ENCODE measurements at places on chromosomes 11 and 22. TPM values are rescaled to one million over a fixed set of nuclear protein-coding genes. Genes with fewer than 3 reads are reported as not detected.

MS4A4A gene
- not detected for total RNA-seq

NXPE1 gene
- not detected for total RNA-seq

RIC3 gene
- 23.4 TPM for total RNA-seq

OR5T2 gene
- not detected for total RNA-seq

B4GALNT4 gene
- total RNA-seq: 277 TPM

GRIK4 gene
- total RNA-seq: not detected

C11orf91 gene
- 0.69 TPM for total RNA-seq

AMOTL1 gene
- total RNA-seq: 44.8 TPM

LARGE1 gene
- 195 TPM for total RNA-seq

DNA sequence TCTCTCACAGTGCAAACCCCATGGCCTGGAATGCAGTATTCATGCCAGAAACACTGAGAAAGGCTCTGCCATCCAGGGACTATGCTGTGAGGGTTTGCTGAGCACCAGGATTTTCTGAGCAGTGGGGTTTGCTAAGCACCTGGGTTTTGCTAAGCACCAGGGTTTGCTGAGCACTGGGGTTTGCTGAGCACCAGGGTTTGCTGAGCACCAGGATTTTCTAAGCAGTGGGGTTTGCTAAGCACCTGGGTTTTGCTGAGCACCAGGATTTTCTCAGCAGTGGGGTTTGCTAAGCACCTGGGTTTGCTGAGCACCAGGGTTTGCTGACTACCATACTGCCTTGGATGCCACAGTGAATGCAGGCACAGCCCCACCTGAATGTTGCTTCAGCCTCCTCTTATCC is 48.3 kb upstream of the SMIM38 start:
- H3K27ac ChIP-seq: no peak overlapping the region
- DNase-seq: no peak
- H3K4me1 ChIP-seq: peaks cover 7% of the 10 kb centered on the region
- peaks cover 11% of the 10 kb centered on the region for H3K27me3 ChIP-seq
- H3K4me3 ChIP-seq: no peak overlapping the region

DNA sequence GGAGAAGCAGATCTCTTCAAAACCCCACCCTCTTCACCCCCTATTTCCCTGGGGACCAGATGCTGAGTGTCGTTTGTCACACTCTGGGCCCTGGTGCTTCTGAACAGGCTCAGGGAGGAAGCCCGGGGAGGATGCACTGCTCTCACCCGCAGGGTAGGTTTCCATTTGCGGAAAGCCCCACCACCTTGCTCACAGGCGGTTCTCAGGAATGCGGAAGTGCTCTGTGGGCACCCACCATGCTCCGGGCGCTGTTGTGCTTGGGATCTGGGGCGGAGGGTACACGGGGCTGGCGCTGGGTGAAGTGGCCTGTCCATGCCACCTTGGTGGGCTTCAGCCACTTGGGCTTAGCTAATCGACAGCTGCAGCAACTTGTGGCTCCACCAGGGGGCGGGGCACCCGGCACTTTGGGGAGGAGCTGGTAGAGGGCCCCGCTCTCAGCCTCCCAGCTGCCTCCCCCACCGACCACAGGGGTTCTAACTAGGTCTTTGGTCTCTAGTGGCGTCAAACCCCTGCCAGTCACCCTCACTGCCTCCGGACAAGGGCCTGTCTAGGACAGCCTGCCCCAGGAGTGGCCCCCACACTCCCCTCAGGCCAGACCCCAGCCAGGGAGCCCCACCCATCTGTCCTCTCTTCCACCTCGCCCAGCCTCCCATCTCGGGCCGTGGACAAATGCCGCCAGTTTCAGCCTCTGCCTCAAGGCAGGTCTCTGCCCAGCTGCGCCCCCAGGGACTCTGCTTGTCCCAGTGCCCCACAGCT is 7.4 kb downstream of the NDUFV1 start:
- peaks cover 13% of the 10 kb centered on the region for H3K27me3 ChIP-seq
- peaks cover 3% of the 10 kb centered on the region for H3K36me3 ChIP-seq
- DNase-seq: peak; percentile 65
- H3K4me3 ChIP-seq: no peak overlapping the region
- H3K27ac ChIP-seq: peak overlapping the region; percentile 49

DNA sequence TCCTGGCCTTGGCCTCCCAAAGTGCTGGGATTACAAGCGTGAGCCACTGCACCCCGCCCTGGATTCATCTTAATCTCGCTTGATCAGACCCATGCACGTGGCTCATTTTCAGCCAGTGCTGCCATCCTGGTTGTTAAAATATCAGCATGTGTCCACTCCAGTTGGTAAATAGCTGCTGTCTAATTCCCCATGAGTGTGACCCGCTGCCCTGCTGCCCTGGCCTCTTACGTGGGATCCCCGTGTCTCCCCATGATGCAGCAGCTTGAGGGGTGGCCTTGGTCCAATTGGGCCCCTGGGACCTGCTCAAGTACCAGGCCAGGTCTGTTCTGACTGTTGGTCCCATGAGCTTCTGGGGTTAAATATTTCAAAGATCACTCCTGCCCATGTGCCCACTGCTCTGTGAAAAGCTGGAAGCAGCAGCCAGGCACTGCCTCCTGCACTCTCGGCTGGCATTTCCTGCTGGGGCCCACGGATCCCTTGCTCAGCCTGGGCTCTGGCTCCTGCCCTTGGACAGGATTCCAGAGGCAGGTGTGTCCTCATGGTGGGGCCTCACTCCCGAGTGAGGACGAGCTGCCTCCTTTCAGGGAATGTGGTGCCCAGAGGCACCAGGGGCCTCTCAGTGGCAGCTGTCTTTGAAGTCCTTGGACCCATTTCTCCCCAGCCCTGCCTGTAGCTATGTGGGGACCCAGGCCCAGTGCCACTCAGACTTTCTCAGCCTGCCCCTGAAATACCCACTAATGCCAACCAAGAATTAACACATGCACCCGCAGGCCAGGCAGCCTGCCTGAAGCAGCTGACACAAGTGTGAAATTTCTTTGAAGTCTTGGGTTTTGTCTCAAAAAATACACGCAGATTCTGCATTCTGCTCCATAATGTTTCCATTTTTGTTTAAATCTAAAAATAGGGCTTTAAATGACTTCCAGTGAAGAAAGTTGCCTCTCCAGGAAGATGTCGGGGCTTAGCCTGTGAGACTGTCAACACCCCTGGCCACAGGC is 38.1 kb upstream of the PRDM11 start:
- H3K27me3 ChIP-seq: peaks cover 40% of the 10 kb centered on the region
- H3K36me3 ChIP-seq: no peaks in the 10 kb centered on the region
- no peak overlapping the region for H3K27ac ChIP-seq
- no peak for DNase-seq
- no peaks in the 10 kb centered on the region for H3K4me1 ChIP-seq

- no peak for DNase-seq
- no peak overlapping the region for H3K4me3 ChIP-seq
- H3K4me1 ChIP-seq: no peaks in the 10 kb centered on the region
- no peak overlapping the region for H3K27ac ChIP-seq
- H3K27me3 ChIP-seq: peaks cover 36% of the 10 kb centered on the region
Measured at GRCh38 chr11:8177136-8177535, 8.3 kb upstream of the RIC3 start.

- H3K4me3 ChIP-seq: no peak overlapping the region
- H3K4me1 ChIP-seq: no peaks in the 10 kb centered on the region
- H3K27ac ChIP-seq: no peak overlapping the region
- no peaks in the 10 kb centered on the region for H3K36me3 ChIP-seq
Measured at GRCh38 chr11:85109141-85109540, 518.0 kb downstream of the DLG2 start.

DNA sequence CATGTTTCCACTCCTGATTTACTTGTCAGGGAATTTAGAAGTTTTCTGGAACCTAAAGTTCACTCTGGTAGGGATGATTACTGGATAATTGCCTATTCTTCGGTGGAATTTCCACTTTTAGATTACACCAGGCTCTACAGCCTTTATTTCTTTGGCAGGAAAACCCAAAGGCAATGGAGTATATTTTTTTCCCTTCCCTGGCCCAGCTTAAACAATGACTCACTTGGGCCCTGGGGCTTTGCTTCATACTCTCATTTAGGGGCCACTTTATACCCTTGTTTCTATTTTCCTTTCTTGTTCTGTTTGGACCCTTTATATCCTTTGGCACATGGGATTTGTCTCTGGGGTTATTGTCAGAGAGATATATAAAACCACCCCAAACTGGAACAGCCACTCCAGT is 114.7 kb downstream of the CSTPP1 start:
- no peak overlapping the region for H3K4me3 ChIP-seq
- no peaks in the 10 kb centered on the region for H3K27me3 ChIP-seq
- no peak overlapping the region for H3K27ac ChIP-seq
- no peak for DNase-seq

DNA sequence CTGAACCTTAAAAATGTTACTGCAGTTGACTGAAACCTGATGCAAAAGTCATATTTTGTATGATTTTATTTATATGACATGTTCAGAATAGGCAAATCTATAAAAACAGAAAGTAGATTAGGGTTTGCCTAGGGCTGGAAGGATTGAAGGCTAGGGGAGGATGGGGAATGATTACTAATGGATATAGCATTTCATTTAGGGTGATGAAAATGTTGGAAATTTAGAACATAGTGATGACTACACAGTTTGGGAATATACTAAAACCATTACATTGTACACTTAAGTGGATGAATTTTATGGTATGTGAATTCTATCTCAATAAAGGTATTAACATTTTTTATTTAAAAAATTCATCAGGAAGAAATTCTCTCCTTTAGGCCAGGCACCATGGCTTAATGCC is 22.9 kb upstream of the PAFAH1B2 start:
- H3K27ac ChIP-seq: no peak overlapping the region
- DNase-seq: no peak
- H3K4me3 ChIP-seq: no peak overlapping the region
- no peaks in the 10 kb centered on the region for H3K4me1 ChIP-seq
- no peaks in the 10 kb centered on the region for H3K36me3 ChIP-seq
- H3K27me3 ChIP-seq: peaks cover 7% of the 10 kb centered on the region

DNA sequence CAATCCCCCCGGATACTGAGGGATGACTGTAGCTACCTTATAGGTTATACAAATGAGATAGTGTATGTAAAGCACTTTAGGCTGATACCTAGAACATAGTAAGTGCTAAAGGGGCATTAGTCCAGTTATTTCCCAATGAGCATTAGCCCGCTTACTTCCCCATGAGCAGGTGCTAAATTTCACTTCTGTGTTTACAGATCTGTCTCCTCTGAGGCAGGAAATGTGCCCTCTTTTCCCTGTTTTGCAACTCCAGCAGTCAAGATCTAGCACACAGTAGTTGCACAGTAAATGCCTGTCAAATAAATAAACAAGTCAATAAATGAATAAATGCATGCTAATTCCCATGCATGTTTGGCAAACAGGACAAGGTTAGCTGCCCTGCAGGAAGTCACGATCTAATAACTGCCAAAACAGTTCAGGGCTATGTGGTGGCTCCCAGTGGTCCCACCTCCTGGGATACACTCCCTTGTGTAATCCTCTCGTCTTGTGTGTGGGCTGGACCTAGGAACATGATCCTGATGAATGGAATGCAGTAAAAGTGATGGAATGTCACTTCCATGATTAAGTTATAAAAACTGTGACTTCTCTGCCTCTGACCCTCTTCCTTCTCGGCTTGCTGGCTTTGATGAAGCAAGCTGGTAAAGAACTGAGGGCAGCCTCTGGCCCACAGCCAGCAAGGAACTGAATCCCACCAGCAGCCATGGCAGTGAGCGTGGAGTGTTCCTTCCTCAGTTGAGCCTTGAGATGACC is 459.0 kb downstream of the SOX6 start:
- H3K27ac ChIP-seq: no peak overlapping the region
- DNase-seq: no peak
- H3K27me3 ChIP-seq: peaks cover 21% of the 10 kb centered on the region
- H3K36me3 ChIP-seq: no peaks in the 10 kb centered on the region

DNA sequence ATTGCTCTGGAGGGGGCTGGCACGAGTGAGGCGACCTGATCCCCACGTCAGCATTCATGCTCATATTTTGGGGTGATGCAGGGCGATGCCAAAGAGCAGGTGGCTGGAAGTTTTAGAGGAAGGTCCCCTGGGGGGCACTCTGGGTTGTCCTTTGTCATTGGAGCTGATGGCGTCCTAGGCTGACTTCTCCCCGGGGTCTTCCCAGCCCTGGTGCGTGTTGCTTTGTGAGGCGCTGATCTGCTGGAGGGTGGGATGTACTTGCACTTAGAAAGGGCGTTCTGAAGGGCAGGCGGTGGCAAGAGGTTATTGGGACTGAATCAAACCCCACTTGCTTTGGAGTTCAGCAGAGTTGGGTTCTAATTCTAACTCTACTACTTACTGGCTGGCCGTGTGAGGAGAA is 313.3 kb downstream of the NTM start:
- no peaks in the 10 kb centered on the region for H3K36me3 ChIP-seq
- H3K4me3 ChIP-seq: no peak overlapping the region
- H3K4me1 ChIP-seq: no peaks in the 10 kb centered on the region
- peaks cover 33% of the 10 kb centered on the region for H3K27me3 ChIP-seq
- H3K27ac ChIP-seq: no peak overlapping the region
- DNase-seq: peak; percentile 4

- H3K27me3 ChIP-seq: no peaks in the 10 kb centered on the region
- no peaks in the 10 kb centered on the region for H3K36me3 ChIP-seq
- no peak for DNase-seq
- H3K27ac ChIP-seq: no peak overlapping the region
Measured at GRCh38 chr11:100991541-100991940, 138.1 kb downstream of the PGR start.

- peaks cover 20% of the 10 kb centered on the region for H3K36me3 ChIP-seq
- H3K4me3 ChIP-seq: no peak overlapping the region
- DNase-seq: no peak
Measured at GRCh38 chr11:66532784-66533183, 13.1 kb downstream of the ZDHHC24 start.

- H3K27me3 ChIP-seq: peaks cover 53% of the 10 kb centered on the region
- DNase-seq: peak; percentile 51
- H3K4me3 ChIP-seq: peak overlapping the region; percentile 61
- H3K27ac ChIP-seq: peak overlapping the region; percentile 52
Measured at GRCh38 chr22:22156716-22157347, 87.8 kb upstream of the VPREB1 start.

GRCh38 chr11:30985536-30985935 is 384.0 kb downstream of the DCDC1 start:
- DNase-seq: no peak
- H3K36me3 ChIP-seq: no peaks in the 10 kb centered on the region
- no peak overlapping the region for H3K27ac ChIP-seq
- no peaks in the 10 kb centered on the region for H3K27me3 ChIP-seq
- H3K4me1 ChIP-seq: peaks cover 3% of the 10 kb centered on the region
- H3K4me3 ChIP-seq: no peak overlapping the region

DNA sequence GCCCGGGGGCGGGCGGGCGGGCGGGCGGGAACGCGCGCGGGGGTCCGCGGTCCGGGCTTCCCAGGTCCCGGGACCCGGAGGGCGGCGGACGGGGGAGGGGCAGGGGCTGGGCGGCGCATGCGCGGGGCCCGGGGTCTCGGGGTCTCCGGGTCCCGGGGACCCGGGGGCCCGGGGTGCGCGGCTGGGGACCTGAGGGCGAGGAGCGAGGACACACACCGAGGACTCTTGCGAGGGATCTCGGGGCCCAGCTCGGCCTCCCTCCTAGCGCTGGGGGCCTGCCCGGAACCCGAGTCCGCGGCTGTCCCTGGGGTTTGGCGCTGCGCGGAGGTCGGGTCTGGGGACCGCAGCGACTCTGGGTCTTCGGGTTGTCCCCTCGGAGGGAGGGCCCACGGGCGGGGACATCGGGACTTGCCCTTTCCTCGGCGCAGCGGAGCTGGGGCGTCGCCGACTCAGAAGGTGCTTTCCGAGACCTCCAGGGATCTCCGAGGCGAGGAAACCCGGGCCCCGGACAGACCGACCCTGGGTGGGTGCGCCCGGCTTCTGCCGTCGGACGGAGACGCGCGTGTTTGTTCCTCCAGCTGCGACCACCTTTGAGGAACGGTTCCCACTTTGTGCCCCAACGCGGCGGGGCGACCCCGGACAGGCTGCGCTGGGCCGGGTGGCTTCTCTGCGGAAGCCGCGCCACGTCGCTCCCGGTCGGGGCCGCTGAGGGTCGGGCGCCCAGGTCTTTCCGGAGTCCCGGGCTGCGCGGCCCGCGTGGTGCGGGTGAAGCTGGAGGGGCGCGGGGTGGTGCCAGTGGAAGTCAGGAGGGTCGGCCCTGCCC is 540 bp downstream of the PPARA start:
- peak; percentile 41 for DNase-seq
- no peak overlapping the region for H3K27ac ChIP-seq
- peaks cover 35% of the 10 kb centered on the region for H3K27me3 ChIP-seq
- peaks cover 9% of the 10 kb centered on the region for H3K4me1 ChIP-seq

Measured in progenitor cell of endocrine pancreas (in vitro differentiated cells).